ENCODE measurements at places on chromosomes 1 and 21.

GRCh38 chr21:42266971-42267556, 48.1 kb downstream of the ABCG1 start:
- no peak for DNase-seq

DNA sequence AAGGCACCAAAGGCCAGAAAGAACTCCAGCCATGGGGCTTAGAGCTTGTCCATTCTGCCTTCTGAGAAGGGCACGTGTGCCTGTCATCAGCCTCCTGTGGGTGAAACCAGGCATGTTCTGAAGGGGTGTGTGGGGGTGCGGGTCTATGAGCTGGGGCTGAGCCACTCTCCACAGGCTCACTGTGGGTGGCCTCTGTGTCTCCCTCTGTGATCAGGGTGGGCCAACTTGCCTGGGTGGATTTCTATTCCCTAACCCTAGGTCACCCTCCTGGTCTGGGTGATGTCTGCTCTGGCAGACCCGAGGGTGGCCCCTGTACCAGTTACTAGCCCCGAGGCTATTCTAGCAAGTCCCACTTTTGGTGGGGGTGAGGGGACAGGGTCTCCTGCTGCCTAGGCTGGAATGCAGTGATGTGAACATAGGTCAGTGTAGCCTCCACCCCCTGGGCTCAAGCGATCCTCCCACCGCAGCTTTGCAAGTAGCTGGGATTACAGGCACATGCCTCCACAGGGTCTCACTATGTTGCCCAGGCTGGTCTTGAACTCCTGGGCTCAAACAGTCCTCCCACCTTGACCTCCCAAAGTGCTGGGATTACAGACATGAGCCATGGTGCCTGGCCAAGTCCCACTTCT, 94.4 kb downstream of the TRIM11 start:
- no peak for DNase-seq

- peak; percentile 89 for DNase-seq
Observed at GRCh38 chr1:59043796-59044195, 253.1 kb upstream of the FGGY start.

DNA sequence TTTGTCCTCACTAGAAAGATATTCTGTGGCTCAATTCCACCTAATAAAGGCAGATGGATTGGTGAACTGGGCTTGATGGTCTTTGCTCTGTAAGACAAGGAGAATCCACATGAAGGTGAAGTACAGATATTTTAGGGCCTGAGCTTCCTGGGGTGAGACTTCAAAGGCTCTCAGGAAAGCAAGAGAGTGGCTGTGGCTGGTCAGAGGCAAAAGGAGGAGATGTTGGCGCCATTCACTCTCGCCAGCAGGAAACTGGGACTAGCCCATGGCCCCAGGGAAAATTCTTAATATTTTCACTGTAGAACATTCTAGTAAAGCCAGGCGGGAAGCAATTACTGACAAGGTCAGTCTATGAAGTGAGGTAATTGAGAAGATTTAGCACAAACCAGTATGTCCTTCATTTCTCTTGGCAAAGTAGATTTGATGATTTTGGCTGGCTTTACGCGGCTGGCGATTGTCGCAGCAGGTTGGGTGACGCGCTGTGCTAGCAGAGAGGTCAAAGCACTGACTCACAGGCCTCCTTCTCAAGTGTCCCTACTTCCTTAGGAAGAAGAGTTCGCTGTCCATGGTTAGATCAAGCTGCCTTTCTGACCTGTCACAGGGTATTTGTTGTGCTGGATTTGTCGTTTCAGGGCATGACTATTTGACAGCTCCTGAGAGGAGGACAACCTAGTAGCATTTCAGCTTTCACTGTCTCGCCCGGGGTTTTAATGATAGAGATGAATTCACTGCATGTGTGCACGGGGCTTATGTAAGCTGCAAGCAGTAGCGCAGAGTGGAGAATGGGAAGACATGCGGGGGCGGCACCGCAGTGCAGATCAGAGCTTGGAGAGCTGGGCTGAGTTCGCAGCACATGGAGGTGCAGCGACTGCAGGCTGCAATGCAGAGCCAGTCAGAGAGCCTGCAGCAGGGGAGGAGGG, 32.7 kb downstream of the XCL1 start:
- DNase-seq = peak; percentile 76

DNA sequence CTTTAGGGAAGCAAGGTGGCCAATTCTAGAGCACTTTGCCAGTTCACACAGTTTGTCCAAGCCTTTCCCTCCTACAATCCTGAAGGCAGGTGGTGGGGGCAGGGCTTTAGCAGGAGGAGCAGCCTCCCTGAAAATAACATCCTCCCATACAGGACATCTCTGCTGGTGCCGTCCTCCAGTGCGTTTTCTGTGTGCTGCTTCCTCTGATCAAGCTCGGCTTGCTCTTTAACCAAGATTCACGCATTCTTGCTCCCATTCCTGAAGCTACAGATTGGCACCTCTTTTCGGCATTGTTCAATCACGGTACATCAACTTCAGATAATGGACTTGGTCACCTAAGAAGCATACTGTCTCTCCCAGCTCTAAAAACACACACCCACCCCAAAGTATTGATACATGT, 7.5 kb upstream of the DPT start:
- DNase-seq = no peak

DNA sequence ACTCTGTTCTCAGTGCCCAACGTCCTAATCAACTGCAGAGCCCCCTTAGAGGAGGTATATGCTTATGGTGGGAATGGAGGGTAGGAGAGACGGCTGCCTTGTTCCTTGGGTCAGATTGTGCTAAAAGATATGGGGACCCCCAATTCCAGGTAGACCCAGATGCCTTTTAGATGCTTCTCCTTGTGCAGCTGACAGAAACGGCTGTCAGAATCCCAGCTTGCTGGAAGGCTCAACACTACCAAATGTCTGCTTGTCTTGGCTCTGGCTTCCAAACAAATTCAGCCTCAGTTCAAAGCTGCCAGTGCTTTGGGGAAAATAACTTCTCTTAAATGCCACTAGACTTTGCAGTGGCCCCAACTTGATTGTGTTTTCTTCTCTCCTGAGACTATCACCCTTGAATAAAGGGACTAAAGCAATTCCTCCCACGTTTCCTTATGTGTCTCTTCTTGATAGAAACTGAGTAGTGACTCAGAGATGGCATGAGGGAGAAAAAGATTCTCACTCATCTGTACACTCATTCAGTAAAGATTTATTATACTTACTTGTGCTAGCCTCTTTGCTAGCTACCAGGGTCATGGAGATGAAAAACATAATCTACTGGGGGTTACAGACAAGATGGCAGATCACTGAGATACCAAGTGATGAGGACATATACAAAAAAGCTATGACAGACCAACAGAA, 3.4 kb upstream of the RNF19B start:
- DNase-seq = no peak

- no peak for DNase-seq
Observed at GRCh38 chr1:209428241-209428921, 155.1 kb upstream of the CAMK1G start.

DNA sequence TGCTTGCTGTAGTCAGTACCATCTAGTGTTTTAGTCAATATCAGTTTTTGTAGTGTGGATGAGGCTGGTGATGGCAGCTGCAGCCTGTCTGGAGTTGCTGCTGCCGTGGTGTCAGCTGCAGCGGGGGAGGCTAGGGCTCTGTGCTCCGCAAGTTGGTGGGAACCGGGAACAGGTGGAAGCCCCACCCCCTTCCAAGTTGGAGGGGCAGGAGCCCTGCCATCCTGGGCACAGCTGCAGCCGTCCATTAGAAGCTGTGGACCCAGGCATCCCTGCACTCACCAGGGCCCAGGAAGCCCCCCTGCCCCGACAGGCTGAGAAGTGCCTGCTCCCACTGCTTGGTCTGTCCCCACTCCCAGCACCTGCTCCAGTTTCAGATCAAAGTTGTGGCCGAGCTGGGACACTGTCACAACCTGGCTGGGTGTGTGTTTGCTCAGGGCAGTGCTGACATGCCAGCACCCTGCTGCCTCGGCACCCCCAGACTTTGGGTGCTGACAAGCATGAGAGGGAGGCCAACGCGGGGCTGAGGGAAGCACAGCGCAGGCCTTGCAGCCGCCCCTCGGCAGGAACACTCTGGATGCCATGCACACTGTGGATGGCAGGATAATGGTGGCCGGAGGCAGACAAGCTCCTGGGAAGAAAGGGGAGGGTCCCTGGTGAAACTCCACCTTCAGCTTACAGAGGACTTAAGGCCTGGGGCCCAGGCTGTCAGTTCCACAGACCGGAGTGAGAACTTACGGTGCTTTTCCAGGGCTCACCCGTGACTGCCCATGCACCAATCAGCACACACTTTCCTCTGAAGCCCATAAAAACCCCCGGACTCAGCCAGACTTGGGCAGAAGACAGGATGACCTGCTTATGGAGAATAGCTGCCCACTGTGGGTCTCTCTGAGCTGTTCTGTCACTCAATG, 86.9 kb downstream of the ADARB1 start:
- no peak for DNase-seq

DNA sequence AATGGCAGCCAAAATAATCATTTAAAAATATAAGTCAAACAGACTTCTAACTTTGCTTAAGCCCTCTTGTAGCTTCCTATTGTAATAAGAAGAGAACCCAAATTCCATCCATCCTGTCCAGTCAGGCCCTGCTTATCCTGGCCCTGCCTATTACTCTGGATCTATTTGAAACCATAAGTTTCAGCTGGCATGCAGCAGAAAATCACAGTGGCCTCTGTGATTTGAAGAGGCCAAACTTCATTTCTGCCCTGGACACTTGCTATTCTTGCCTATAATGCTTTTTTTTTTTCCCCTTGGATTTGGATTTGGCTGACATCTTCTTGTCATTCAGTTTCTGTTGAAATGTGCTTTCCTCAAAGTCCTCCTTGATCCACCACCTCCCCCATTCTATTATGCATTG, 642.8 kb downstream of the USP25 start:
- DNase-seq = no peak

All from uterus (tissue), 4 donors.